ENCODE measurements at places on chromosomes 3 and 15. TPM values are rescaled to one million over a fixed set of nuclear protein-coding genes. Genes with fewer than 3 reads are reported as not detected.

DNA sequence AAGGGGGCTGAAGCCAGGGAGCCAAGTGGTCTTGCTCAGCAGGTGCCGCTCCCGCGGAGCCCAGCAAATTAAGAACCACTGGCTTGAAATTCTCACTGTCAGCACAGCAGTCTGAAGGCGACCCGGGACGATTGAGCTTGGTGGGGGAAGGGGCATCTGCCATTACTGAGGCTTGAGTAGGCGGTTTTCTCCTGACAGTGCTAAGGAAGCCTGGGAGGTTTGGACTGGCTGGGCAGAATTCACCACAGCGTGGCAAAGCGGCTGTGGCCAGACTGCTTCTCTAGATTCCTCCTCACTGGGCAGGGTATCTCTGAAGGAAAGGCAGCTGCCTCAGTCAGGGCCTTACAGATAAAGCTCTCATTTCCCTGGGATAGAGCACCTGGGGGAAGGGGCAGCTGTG lies 57.0 kb upstream of the GPR149 start:
- DNase-seq, result no peak

EBLN2 gene
- 6.3 TPM for total RNA-seq

GRCh38 chr15:56946150-56946549 lies 27.7 kb downstream of the TCF12 start:
- DNase-seq, result no peak

CCNL1 gene
- total RNA-seq, result 378 TPM

- no peak for DNase-seq
Measured at GRCh38 chr15:28919201-28919635, 33.4 kb downstream of the APBA2 start.

RGMA gene
- 5.6 TPM for total RNA-seq

UNC13C gene
- total RNA-seq, result 0.79 TPM

DNA sequence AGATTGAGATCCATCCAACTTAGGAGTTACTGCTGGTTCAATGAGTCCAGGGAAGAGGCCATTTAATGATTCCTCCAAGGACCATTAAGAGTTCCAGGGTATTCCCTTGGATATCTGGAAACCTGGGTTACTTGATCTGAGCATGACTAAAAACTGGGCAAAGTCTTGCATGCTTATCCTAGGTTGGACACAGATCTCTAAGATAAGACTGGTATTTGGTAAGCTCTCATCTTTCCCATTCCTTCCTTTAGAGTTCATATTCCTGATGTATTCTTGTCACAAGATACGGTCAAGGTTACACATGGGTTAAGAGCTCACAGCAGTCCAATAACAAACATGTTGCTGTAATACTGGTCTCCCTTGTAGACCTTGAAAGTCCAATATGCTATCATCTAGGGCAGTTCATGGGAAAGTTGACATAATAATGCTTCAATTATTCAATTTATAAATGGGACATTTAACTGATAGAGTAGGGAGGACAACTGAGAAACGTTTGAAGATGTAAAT lies 301.7 kb downstream of the TIGIT start:
- no peak for DNase-seq

ACOX2 gene
- total RNA-seq, result 18.2 TPM

- DNase-seq, result no peak
Measured at GRCh38 chr15:67119238-67119846, 53.9 kb downstream of the SMAD3 start.

- DNase-seq, result no peak
Measured at GRCh38 chr3:155131104-155131503, 51.0 kb downstream of the MME start.

- no peak for DNase-seq
Measured at GRCh38 chr3:157098823-157099185, 61.1 kb downstream of the CCNL1 start.

LRRIQ4 gene
- total RNA-seq, result not detected

ROPN1 gene
- not detected for total RNA-seq

PLSCR4 gene
- total RNA-seq, result 84.7 TPM

- no peak for DNase-seq
Measured at GRCh38 chr3:122576174-122576940, 1.1 kb upstream of the PARP15 start.

All from omental fat pad (tissue), 4 donors.